ENCODE measurements at places on chromosomes 2 and 18. TPM values are rescaled to one million over a fixed set of nuclear protein-coding genes. Genes with fewer than 3 reads are reported as not detected.
A peak's percentile ranks its signal among the peaks of the same experiment; 100 is the strongest.

The TSPYL6 gene
- not detected for total RNA-seq

The ZNF2 gene
- 7.8 TPM for total RNA-seq

The CDK15 gene
- 0.64 TPM for total RNA-seq

The CKAP2L gene
- total RNA-seq: 3.0 TPM

The SNTG2 gene
- total RNA-seq: 49.8 TPM

The HOXD12 gene
- not detected for total RNA-seq

The GTF2A1L gene
- 0.70 TPM for total RNA-seq

The ITGA6 gene
- total RNA-seq: 54.6 TPM

The SNORC gene
- 1.4 TPM for total RNA-seq

The DES gene
- 8.3 TPM for total RNA-seq

The ATP5F1A gene
- 265 TPM for total RNA-seq

DNA sequence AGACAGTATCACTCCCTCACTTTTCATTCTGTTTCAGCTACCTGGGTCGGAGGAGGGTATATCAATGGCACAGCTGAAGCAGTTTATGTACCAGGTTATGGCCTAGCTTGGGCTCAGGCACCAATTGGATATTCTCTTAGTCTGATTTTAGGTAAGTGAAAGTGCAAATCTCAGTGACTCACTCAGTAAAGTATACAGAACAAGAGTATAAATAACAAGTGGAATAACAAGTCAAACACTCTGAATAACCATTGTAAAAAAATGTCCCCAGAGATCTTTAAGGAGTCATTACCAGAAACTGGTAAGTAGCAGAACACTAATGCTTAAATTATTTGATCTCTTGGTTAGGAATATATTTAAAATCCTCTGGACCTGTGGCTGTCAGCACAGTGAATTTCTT lies 5.7 kb downstream of the SLC5A7 start:
- DNase-seq: no peak

DNA sequence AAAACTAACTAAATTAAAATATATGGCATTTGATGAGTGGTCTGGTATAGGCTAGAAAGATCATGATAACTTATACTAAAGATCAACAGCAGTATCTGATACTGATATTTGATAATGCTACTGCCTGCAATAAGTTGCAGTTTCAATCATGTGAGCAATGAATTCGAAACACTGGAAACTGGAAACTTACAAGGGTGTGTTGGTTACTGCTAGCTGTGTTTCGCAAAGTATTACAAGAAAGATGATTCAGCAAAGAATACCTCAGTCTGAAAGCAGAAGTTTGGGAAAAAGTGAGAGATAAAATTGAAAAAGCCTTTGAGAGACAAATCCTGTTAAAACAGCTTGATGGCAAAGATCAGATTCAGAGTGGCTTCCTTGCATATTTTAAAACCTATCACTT lies 294.5 kb downstream of the CCDC178 start:
- DNase-seq: no peak

DNA sequence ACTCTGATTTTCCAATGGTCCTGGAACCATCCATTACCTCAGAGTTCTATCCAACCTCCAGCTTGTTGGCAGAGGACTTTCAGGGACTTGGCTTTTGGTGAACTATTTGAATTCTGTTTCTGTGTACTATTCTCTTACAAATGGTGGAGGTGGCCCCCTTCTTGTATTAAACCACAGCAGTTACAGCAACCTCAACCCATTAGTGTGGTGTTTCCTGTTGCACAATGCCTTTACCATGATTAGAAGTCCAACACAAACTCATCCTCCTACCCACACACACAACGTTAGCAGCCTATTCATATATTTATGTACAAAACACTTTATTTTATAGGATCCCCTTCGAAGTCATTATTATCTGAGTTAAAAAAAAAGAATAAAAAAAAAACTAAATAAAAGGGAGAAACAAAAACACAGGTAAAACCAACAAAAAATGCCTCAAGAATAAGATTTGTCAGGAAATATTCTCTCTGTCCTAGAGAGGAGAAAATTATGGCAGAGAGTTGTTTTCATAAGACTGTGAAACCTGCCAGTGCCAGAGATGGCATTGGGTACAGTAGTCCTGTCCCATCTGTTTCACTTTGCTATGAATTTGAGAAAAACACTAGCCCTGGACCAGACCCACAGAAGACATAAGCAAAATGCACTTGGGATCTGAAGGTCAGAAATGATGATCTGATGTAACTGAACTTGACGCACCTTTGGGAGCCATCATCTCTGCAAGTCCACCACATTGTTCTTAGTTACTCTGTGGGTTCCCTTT lies 1896.0 kb upstream of the PIK3C3 start:
- no peak for DNase-seq

DNA sequence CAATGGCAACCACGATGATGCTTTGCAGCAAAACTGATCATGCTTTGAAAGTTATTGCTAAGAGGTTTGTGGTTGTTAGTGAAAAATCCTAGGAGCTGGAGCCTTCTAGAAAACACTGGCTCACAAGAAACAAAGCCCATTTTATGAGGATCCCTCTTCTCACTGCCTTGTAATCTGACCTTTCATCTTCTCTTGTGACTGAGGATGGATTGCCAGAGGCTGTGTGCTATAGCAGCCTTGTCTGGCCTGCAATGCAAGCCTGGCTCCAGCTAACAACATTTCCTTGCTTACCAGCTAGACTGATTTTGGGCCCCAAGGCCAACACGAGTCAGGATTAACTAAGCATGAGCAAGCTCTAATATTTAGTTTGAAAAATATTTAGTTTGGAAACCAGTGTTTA lies 13.1 kb downstream of the PIEZO2 start:
- DNase-seq: no peak

GRCh38 chr2:142966284-142966683 lies 88.8 kb downstream of the KYNU start:
- no peak for DNase-seq

GRCh38 chr2:60708630-60709320 lies 47.3 kb upstream of the PAPOLG start:
- DNase-seq: no peak

- DNase-seq: no peak
Observed at GRCh38 chr18:69217196-69218000, 183.3 kb upstream of the DOK6 start.

DNA sequence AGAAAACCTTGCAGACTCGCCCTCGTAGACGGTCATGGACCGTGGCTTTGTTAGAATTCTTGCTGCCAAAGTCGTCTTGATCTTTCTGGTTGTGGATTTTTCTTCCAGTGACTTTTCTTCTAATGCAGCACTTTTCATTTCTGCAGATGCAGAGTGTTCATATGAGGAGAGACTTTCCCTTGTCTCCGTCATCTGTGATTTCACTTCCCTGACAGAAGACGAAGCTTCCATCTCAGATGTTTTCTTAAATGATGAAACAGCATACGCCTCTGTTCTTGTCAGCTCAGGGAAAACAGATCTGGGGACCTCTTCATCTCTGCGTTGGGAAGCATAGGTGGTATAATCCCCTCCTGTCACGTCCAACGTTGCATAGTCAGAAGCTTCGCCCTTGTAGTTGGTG lies 50.9 kb downstream of the PLEKHA3 start:
- no peak for DNase-seq

DNA sequence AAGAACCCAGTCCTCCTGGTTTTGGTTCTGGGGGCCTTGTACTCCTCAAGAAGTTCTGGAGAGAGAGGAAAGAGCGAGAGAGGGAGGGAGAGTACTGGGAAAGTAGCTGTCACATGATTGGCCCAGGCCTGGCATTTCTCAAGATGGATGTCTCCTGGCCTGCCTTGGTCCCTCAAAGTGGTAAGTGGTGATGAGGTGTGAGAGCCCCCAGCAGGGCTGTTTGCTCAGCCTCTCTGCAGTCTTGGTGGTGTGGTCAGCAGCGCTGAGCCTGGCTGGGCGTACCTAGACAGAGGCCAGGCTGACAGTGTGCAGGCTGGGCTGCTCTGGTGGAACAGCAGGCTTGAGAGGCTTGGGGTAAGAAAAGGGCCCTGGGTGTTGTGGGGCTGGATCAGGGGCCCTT lies 2.5 kb downstream of the SPEG start:
- peak; percentile 67 for DNase-seq

GRCh38 chr2:159515441-159515840 lies 100.9 kb downstream of the BAZ2B start:
- DNase-seq: no peak

DNA sequence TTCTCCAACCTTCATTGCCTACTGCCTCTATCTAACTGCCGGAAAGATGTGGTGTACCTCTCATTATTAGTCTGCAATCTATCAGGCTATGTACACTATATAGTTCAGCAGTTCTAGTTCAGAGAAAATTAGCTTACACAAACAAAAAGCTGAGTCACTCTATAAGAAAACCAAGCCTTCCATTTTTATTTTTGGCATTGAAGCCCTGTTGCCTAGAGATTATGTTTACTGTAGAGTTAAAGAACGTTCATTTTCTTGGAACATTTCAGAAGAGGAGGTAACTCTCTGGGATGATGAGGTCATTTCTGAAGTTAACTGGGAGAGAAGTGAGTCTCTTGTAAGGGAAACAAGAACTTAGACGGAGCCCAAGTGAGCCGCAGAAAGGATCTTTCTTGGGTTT lies 133.5 kb downstream of the FAM124B start:
- no peak for DNase-seq

DNA sequence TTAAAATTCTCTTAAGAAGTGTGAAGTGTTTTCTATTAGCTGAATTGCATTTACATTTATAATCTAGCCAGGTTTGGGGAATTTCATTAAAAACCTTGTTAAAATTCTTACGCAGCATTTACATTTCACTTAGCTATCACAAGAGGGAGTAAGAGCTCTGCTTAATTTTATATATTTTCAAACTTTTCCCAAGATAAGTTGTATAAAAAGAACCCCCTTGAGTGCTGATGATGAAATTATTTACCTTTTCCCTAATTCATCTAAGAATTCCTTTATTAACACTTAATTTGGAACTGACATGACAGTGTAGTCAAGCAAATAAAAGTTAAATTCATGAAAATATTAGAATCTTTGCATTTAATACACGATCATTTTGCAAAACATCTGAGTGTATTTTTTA lies 54.2 kb upstream of the ZSWIM2 start:
- DNase-seq: no peak

DNA sequence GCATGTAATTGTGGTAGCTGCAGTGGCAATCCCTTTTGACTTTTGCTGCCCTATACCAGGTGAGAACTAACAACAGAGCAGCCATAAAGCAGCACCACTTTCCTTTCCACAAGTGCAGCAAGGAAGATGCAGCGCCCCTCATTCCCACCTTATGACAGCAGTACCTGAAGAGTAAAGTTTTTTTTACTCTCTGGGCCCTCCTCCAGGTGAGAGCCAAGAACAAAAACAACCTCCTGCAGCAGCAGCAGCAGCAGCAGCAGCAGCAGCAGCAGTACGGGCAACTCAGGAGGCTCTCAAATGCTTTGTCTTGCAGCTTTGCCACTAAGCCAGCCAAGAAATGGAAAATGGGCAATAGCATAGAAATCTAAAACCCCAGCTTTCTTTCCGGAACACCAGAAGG lies 397.5 kb downstream of the FIGN start:
- DNase-seq: no peak

DNA sequence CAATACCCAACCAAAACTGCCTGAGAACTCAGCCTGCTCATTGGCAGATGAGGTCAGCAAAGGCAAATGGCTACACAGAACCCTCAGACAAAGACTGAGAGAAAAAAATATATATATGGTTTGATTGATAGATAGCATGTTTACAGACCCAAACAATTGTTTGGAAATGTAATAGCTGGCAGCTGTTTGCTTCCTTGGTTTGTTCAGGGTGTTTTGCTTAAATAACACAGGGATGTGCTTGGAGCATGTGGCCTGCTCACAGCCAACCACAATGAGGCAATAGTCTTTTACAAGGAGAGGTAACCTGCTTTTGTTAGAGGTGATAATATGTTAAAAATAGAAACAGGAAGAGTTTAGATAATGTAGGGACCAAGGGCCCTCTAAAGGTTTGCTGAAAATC lies 84.5 kb downstream of the PDK1 start:
- DNase-seq: no peak

DNA sequence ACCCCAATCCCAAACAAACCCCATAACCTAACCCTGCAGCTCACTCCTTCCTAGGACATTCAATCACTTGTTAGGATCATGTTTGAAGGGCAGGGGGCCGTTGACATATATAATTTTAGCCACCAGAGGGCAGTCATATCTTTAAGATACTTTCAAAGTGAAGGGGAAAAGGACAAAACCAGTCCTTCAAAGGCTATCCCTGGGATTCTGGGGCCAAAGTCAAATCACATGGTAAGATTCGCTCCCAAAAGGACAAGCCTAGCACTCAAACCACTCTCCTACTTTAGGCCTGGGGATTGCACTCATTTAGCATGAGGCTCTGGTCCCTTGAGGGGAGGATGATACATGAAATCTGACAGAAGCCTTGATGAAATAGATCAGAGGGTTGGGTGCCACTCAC lies 44.6 kb downstream of the HAUS1 start:
- no peak for DNase-seq

- DNase-seq: peak; percentile 74
Observed at GRCh38 chr2:239288951-239289511, 111.8 kb downstream of the HDAC4 start.

GRCh38 chr2:109454304-109454703 lies 159.5 kb downstream of the SEPTIN10 start:
- peak; percentile 73 for DNase-seq

DNA sequence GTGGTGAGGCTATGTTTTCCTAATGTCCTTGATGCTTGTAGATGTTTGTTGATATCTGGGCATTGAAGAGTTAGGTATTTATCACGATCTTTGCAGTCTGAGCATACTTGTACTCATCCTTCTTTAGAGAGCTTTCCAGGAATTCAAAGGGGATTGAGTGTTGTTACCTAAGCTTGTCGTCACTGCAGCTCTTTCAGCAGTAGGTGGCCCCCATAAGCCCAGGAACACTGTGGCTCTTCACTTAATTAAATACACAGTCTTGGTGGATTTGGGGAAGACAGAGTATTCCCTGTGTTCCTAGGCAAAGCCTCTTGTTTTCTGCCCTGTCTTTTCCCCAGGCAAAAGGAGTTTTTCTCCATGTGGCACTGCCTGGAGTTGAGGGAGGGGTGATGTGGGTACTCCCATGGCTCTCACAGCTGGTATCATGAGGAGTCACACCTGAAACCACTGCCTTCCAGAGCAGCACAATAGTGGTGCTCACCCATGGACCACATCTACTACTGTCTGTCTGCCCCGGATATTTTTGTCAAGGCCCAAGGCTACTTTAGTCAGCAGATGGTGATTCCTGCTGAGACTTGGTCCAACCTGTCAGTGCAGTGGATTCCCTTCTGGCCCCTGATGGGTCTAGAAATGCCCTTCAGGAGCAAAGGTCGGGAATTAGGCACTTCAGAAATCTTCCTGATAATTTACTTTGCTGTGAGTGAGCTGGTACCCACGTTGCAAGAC lies 95.7 kb downstream of the GALNT13 start:
- no peak for DNase-seq

- DNase-seq: no peak
Observed at GRCh38 chr2:206164261-206164862, 4.7 kb downstream of the EEF1B2 start.

Data from spleen (tissue), 13 donors.